ENCODE measurements at places on chromosomes 5 and 9.
A peak's percentile ranks its signal among the peaks of the same experiment; 100 is the strongest.

GRCh38 chr5:172528440-172528839 lies 74.1 kb upstream of the SH3PXD2B start:
- no peak for DNase-seq

DNA sequence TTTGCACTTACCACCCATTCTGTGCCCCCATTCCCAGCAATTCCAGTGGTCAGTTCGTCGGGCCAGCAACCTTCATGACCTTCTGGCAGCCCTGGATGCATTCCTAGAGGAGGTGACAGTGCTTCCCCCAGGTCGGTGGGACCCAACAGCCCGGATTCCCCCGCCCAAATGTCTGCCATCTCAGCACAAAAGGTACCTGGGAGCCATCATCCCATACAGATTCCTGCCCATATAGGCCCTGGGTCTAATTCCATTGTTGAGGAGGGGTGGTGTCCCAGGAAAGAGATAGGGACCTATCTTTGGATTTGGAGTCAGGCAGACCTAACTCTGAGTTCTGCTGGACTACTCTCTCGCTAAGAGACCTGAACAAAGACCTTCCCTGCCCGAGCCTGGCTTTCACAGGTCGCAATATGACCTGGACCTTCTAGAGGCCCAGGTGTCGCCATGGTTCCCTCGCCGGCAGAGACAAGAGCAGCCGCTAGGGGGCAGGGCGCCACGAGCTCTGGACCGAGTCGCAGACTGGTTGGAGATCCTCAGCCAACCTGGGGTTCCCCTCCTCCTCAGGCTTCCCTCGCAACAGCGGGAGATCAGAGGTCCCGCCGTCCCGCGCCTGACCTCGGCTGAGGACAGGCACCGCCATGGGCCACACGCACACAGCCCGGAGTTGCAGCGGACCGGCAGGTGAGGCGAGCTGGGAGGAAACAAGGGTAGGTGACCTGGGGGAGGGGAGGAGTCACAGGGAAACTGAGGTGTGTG lies 3.1 kb downstream of the SLC4A9 start:
- peak; percentile 59 for DNase-seq

- no peak for DNase-seq
Measured at GRCh38 chr9:37167456-37168047, 47.2 kb downstream of the ZCCHC7 start.

DNA sequence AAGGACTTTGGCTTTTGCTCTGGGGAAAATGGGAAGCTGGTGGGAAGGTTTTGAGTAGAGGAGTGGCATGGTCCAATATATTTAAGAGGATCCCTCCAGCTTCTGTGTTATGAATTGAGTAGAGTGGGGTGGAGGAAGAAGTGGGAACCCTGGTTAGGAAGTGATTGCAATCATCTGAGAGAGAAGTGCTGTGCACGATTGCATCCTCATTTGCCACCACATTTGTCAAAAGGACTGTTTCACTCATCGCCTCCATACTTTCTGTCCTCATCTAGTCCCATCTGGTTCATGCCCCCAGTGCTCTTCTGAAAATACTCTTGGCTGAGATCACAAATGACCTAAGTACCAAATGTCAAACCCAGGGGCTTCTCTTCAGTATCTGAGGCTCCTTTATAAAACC lies 192.1 kb downstream of the RAB3C start:
- DNase-seq = no peak

- no peak for DNase-seq
Measured at GRCh38 chr5:64826541-64826940, 57.8 kb downstream of the CWC27 start.

- DNase-seq = no peak
Measured at GRCh38 chr9:86328156-86328555, 26.1 kb downstream of the TUT7 start.

- DNase-seq = no peak
Measured at GRCh38 chr5:8825139-8825757, 720.6 kb downstream of the SEMA5A start.
